Mucosa of gallbladder (tissue), 1 donor: ENCODE measurements at places on chromosomes 5 and 9.
A peak's percentile ranks its signal among the peaks of the same experiment; 100 is the strongest.

DNA sequence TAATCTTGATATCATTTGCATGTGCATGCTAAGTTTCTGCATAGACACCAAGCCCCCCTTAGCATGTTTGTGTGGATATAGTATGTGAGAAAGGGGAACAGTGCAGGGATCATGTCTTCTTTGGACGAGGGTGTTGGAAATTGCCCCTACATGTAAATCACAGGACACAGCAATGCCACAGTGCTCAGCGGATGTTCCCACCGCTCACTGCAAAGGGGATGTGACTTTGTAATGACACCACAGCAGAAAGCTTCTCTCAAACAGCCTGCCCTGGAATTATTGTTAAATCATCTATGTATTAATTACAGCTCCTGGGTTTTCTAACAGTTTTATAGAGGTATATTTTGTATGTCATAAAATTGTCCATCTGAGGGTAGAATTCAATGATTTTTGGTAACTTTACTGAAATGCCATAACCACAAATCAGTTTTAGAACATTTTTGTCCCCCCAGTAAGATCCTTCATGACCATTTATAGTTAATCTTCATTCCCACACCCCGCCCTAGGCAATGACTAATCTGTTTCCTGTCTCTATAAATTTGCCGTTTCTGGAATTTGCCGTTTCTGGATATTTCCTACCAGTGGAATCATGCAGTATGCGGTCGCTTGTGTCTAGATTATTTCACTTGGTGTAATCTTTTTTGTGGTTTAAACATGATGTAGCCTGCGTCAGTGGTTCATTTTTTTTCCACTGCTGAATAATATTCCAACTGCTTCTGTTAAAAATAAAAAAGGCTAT, 648.5 kb upstream of the WWC1 start:
- no peak for DNase-seq

DNA sequence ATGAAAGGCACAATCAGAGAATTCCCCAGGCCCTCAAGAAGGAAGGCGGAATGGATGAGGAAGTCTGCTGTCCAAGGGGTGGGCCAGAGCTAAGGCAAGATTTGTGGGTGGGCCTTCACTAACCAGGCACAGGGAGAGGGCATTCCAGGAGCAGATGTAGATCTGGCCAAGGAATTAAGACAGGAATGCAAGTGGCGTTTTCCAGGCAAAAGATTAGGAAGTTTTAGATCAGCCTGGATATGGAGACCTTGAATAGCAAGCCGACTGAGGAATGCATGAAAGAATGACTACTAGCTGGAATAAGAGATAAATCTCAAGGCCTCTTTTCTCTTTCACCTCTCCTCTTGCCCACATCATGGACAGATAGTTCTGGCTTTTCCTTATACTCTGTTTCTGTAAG, 68.5 kb downstream of the GHR start:
- no peak for DNase-seq

- no peak for DNase-seq
These were observed 3.2 kb downstream of the HNRNPH1 start for GRCh38 chr5:179620293-179620692.

DNA sequence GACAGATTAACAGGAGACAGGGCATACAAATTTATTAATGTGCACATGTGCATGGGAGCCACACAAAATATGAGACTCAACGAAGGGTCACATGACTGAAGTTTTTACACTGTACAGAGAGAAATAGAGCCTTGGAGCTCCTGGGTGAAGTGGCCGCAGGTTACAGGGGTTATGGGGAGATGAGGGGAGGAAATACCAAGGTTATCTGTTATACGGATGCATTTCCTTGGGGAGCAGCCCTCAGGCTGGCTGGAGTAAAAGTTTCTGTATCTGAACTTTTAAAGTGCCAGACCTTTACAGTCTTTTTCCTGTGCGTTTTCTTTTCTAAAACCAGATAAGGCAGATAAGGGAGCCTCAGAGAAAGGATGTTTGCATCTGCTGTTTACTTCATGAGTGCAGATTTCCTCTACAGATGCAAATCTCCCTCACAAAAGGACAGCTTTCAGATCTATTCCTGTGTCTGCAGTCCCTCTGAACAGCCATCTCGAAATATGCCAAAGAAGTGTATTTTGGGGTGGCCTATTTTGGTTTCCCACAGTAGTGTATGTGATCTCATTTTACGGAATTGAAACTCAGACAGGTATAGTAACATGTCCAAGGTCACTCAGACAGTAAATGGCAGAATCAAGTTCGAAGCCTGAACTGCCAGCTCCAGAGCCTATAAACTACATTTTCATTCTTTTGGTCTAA, 139.3 kb upstream of the FBXL17 start:
- DNase-seq: no peak

- no peak for DNase-seq
These were observed 319.5 kb upstream of the TNC start for GRCh38 chr9:115437418-115437817.

DNA sequence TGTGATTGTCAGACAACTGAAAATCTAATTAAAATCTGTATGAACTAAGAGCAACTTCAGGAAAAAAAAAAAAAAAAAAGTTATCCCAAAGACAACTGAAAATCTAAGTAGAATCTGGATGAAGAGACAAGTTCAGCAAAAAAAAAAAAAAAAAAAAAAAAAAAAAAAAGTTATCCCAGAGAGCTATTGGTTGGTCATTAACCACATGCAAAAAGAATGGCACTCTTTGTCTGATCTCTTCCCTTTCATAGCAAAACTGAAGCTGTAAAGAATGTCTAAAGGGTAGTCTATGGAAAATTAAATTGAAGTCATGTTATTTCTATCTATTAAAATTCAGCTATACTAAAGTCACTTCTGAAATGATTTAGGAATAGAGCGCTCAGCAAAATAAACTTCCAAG, 32.9 kb downstream of the STRBP start:
- DNase-seq: no peak

GRCh38 chr9:114960276-114960675, 29.9 kb upstream of the TNFSF8 start:
- no peak for DNase-seq

DNA sequence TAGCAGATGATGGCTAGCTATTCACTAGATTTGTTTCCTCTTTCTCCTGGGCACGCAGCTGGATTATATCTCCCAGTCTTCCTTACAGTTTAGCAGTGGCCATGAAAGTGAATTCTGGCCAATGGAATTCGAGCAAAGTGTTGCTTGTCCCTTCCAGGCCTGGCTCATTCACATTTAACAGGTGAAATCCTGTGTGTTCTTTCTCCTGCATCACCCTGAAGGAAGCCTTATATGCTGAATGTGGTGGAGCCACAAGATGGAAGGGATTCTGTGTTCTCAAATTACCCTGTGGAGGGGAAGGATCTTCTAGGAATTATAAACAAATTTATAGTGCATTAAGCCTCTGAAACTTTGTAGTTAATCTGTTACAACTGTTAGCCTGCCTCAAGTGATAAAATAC, 8.2 kb upstream of the ELOVL7 start:
- no peak for DNase-seq

- DNase-seq: no peak
These were observed 70.7 kb downstream of the CETN3 start for GRCh38 chr5:90338712-90339372.

DNA sequence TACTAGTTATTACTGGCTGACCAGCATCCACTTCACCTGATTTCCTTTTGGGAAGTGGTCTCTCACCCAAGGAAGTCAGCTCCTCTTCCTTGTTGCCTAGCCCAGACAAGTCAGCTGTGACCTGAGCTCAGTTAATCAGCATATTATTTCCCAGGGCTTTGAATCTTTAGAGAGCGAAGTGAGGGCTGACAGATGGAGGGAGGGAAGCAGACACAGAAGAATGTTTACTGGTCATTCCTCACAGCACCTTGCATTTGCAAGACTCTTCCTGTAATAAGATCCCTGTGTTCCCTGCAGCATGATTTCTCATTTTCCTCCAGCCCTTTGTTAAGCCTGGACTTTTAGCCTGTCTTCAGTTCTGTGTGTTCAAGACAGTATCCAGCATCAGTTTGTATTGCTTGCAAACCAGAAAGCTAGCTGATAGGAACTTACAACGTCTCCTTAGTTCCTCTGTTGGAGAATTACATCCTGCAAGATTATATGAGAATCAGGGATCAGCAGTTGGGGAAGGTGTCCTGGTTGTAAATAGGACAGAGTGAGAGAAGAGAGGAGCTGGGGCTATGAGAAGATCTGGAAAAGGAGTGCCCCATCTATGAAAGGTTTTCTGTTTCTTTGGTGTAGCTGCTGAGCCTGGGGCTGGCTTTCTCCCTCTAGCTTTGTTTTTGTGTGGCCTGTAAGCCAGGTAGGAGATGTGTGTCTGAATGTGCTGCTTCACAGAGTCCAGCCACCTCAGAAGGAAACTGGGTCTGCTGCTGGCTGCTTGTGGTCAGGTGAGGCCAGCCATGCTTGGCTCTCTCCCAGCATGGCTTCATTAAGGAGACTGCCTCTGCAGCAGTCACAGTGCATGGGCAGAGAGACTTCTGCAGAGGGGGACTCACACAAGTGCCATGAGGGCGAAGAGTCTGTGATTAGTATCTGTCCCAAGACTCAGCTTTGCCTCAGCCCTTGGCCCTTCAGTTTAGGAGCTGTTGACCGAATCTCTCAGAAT, 50.3 kb downstream of the MAN2A1 start:
- DNase-seq: no peak

DNA sequence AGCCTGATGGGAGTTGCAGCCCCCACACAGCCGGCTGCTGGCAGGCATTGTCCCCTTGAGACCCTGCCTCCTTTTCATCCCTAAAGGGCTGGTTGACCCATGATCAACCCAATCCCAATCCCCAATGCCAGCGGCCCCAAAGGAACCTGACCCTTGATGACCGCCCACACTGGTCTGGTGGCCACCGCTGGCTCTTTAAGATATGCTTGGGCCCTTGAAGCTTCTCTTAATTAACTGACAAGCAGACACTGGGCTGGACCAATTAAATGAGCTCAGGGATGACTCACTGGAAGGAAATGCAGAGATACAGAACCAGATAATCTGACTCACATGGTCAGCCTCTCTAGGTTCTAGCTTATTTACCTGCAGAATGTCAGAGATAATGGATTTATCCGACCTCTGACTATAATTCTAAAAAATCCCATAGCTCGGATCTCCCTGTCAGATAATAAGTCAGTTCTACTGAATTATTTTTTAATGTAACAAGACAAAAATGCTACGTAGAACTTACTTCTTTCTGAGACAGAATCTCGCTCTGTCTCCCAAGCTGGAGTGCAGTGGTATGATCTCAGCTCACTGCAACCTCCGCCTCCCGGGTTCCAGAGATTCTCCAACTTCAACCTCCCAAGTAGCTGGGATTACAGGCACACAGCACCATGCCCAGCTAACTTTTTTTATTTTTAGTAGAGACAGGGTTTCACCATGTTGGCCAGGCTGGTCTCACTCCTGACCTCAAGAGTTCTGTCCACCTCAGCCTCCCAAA, 11.1 kb upstream of the MLANA start:
- peak; percentile 33 for DNase-seq

DNA sequence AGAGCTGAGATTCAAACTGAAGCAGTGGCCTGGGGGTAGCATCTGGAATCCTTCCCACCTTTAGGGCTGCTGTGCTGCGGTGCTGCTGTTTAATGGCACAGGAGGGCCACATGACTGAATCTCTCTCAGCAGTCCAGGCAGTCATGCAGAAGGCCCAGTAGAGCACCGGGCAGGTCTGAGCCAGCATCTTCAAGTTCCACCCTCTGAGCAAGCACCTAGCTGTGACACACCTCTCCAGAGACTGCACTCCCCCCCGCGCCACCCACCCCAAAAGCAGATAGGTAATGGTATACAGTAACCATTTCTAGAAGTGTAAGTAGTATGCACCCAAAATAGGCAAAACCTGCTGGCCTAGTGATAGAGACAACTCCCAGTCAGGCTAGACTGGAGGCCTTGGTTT, 8.2 kb downstream of the IL4 start:
- no peak for DNase-seq

DNA sequence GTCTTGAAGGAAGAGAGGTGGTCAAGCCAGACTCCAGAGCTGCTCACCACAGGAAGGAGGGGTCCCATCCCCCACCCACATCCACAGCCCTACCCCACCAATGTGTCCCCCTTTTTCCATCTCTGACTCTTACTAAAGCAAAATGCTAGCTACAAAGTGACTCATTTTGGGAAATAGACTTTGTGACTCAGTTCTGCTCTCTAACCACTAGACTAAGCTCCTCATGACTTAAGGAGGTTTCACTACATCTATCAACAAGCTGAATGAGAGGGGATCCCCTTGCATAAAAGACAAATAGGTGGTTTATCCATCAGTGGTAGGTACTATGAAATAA, 35.1 kb upstream of the ADRB2 start:
- no peak for DNase-seq

DNA sequence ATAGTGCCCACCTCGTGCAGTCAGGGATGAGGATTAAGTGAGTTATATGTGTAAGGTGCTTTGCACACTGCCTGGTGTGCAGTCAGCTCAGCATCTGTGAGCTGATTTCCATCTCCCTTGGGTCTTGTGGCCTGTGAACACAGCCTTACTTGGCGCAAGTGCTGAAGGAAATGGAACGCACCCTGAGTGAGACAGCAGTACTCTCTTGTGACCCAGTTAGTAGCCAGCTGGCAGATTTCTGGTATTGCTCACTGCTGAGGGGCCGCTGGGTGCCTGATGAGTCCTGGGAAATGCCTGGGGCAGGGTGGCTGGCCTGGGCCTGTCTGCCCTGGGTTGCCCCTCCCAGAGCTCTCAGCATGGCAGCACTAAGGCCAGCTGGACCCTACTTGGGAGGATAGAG, 90.9 kb upstream of the BOD1 start:
- peak; percentile 32 for DNase-seq

DNA sequence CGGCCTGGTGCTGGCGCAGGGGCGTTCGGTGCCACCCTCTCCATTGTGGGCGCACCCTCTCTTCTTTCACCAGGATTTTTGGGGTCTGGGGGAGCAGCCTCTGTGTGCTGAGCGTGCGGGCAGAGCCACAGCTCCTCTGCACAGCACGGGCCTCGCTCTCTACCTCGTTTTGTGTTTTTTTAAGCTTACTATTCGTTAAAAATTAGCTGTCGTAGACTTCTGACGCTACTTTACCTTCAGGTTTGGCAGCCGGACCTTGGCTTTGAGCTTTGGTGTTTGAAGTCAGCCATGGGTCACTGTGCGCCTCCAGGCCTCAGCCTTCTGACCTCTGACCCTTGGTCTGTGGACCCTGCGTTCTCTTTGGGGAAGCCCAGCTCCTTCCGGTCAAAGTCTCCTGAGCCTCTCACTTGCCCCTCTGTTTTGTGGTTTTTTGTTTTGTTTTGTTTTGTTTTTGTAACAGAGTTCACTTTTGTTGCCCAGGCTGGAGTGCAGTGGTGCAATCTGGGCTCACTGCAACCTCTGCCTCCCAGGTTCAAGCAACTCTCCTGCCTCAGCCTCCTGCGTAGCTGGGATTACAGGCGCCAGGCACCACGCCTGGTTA, 88.2 kb upstream of the CACNA1B start:
- no peak for DNase-seq

GRCh38 chr5:102720969-102721368, 34.1 kb upstream of the PAM start:
- no peak for DNase-seq

- DNase-seq: no peak
These were observed 339.2 kb downstream of the GLIS3 start for GRCh38 chr9:3960661-3961144.

DNA sequence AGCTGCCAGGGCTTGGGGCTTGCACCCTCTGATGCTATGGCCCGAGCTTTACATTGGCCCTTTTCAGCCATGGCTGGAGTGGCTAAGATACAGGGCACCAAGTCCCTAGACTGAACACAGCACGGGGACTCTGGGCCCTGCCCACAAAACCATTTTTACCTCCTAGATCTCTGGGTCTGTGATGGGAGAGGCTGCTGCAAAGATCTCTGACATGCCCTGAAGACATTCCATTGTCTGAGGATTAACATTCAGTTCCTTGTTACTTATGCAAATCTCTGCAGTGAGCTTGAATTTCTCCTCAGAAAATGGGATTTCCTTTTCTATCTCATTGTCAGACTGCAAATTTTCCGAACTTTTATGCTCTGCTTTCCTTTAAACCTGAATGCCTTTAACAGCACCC, 337.0 kb upstream of the SMC2 start:
- no peak for DNase-seq
